H9 (cell line): ENCODE measurements at places on chromosomes 5 and 9. TPM values are rescaled to one million over a fixed set of nuclear protein-coding genes. Genes with fewer than 3 reads are reported as not detected.

RARS1 gene
- 97.5 and 108 TPM in 2 replicates for total RNA-seq

SPINK7 gene
- total RNA-seq: not detected in 2 replicates

SKP1 gene
- 348 and 350 TPM in 2 replicates for total RNA-seq

DNA sequence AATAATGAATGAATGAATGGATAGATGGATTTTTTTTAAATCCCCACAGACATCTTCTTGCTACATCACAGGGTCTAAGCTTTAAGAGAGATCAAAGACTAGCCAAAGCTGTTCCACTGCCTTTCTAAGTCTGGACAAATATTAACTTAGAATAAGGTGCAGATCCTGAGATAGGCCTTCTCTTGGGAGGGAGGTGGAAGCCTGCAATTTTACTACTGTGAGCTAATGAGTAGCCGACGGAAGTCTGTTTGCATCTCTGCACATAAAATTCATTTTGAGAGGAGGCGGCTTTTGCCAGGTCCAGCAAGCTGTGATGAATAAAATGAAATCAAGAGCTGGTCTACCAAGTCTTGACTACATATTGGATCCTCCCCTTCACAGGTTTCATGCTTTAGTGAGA, 484.9 kb downstream of the TMEM38B start:
- no peaks in the 10 kb centered on the region for H3K27me3 ChIP-seq
- no peak overlapping the region for H3K4me3 ChIP-seq
- no peak for DNase-seq
- no peak overlapping the region for H3K27ac ChIP-seq
- no peaks in the 10 kb centered on the region for H3K36me3 ChIP-seq
- H3K4me1 ChIP-seq: no peaks in the 10 kb centered on the region

DNA sequence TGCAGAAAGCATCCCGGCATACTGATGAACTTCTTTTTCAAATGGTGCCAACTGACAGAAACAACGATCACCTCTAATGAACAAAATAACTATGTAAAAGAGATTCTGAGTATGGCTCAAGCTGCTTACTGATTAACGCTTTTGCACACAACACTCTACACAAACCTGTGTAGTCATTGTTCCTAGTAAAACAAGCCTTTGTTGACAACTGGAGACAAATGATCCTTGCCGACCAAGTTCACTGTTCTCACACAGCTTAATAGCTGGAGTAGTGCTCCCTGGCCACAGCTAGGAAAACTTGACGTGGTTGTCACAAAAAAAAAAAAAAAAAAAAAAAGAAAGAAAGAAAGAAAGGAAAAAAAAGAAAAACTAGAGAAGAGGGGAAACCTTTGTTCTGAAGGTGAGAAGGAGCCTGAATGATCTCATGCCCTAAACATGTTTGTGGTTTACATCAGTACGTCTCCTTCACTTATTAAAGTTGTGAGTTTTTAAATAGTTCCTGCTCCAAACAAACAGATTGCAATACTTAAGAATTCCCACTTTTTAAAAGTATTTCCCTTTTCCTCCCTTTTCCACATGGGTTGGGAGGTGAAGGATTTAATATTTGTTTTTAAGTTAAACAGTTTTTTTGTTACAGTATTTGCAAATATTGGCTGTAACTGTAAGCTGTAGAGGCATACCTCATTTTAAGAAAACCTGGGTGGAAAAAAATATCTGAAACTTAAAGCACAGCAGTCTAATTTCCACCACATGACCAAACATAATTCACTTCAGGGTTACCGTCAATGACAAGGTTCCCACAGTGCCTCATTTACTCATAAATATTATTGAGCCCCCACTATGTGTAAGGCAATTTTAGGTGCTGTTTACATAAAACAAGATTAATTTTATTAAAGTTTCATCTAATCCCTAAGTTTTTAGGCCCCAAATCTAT, 63.7 kb downstream of the GLIS3 start:
- 0 out of 2 replicates have a peak, but pooled peaks cover 2% of the 10 kb centered on the region for H3K4me1 ChIP-seq
- no peak for DNase-seq

DNA sequence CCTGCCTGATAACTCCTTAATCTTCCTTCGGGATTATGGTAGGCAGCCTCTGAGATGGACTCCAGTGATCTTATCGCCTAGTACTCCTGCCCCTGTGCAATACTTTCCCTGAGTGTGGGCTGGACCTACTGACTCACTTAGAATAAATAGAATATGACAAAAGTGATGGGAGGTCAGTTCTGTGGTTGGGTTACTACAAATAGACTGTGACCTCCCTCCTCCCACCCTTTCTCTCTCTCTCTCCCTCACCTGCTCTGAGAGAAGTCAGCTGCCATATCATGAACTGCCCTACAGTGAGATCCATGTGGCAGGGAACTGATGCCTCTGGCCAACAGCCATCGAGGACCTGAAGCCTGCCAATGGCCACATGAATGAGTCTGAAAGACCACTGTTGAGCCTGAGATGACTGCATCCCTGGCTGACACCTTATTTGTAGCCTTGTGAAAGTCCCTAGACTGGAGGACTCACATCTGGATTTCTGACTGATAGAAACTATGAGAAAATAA, 31.7 kb downstream of the NRG2 start:
- H3K4me3 ChIP-seq: no peak overlapping the region
- no peaks in the 10 kb centered on the region for H3K36me3 ChIP-seq
- H3K27ac ChIP-seq: no peak overlapping the region

- H3K4me3 ChIP-seq: no peak overlapping the region
- no peaks in the 10 kb centered on the region for H3K27me3 ChIP-seq
- DNase-seq: no peak
- peaks cover 5% of the 10 kb centered on the region; the same call in 1 of the 2 replicates for H3K4me1 ChIP-seq
- peaks cover 4% of the 10 kb centered on the region; the same call in 1 of the 2 replicates for H3K36me3 ChIP-seq
- no peak overlapping the region for H3K27ac ChIP-seq
Observed at GRCh38 chr5:78076351-78076750, 218.1 kb downstream of the AP3B1 start.
